Heart right ventricle (tissue), 16 donors: ENCODE measurements at places on chromosomes 12 and 14.

- DNase-seq: no peak
Observed at GRCh38 chr14:78131201-78131600, 39.0 kb upstream of the NRXN3 start.

GRCh38 chr12:92342574-92342973 is 196.9 kb upstream of the BTG1 start:
- no peak for DNase-seq

DNA sequence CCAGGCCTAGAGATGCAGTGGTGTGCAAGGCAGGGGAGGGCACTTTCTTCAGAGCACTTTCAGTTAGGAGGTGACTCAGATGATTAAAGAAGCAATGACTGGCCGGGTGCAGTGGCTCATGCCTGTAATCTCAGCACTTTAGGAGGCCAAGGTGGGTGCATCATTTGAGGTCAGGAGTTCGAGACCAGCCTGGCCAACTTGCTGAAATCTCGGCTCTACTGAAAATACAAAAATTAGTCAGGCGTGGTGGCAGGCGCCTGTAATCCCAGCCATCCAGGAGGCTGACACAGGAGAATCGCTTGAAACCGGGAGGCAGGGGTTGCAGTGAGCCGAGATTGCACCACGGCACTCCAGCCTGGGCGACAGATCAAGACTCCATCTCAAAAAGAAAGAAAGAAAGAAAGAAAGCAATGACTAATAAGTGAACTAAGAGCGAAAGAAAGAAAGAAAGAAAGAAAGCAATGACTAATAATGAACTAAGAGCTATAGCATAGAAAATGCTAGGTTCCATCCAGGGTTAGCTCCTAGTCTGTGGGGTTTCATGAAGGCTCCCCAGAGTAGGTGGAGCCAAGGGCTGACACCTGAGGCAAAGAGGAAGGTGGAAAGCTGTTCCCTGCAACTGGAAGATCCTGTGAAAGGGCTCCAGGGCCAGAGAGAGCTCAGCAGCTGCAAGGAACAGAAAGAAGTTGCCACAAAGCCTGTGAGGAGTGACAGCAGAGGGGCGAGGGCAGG is 334.5 kb downstream of the CACNA1C start:
- no peak for DNase-seq

- DNase-seq: no peak
Observed at GRCh38 chr12:90959032-90959431, 4.1 kb upstream of the CCER1 start.

GRCh38 chr14:36663404-36664321 is 2.0 kb downstream of the PAX9 start:
- DNase-seq: no peak

DNA sequence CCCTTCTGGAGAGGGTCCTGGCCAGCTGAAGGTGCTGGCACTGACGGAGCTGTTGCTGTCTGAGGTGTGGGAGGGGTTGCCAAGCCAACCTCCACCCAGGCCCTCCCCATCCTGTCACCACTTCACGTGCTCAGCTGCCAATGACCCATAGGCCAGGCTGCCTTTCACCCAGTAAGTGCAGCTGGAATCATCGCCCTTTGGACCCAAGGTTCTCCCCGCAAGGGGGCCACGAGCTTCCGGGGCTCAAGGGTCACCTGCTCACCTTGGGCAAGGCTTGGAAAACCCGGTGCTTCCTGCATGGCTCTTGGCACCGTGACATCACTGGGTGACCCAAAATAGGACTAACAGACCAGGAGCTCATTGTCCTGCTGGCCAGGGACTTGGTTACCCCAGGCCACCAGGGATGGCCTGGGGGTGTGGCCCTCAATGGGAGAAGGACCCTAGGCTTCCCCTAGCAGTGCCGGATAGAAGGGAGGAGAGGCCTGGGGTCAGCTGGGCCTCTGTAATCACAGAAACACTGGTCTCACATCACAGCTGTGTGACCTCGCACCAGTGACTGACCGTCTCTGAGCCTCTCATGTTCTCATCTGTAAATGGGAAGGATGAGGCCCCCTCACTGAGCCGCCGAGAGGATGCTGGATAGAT is 51.3 kb downstream of the CCDC85C start:
- DNase-seq: no peak

DNA sequence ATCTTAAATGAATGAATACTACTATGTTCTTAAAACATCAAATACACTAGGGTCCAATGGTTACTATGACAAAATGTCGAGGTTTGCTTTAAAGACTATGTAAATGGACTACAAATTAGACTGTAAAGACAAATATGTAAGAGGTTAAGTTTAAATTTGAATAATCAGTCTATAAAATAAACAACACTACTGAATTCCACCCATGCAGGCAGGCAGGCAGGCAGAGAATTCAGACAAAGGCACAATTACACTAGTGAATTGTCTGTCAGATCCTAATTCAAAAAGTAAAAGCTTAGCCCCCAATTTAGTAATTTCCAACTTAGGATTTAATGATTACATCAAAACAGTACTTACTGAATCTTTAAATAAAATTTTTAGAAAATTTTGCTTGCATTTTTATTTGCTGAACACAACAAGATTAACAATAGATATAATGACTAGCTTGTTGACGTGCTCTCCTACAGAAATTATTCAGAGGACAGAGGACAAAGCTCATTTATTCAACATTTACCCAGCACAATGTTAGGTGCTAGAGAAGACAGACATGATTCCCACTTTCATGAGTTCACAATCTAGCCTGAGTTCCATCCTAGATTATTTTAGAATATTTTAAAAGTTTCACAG is 97.4 kb downstream of the CDK17 start:
- DNase-seq: no peak

DNA sequence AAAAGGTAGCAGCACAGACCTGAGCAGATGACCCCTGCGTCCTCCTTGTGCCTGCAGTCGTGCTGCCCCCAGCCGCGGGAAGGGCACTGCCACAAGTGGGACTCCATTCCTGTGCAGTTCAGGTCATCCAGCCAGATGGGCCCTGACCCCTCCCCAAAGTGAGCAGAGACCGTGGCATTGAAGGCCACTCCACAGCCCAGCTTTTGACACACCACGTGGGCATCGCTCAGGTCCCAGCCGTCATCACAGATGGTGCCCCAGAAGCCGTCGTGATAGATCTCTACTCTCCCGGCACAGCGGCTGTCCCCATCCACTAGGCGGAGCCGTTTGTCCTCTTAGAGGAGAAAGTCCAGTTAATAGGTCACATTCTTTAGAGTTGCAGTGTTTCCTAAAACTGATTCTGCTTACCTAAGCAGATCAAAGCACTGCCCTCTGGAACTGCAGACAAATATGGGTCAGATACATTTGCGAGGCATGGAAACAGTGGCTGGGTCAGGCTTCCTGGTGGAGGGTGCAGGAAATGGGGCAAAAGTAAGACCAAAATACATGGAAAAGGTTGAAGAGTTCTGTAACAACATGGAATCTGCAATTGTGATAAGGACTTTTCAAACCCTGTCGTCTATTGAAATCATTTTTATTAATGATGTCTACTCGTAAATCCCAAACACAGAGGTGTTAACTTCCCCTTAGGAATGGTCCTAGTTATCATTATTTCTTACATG is 69.4 kb downstream of the CD163L1 start:
- DNase-seq: no peak
